ENCODE measurements at places on chromosomes 4 and X. TPM values are rescaled to one million over a fixed set of nuclear protein-coding genes. Genes with fewer than 3 reads are reported as not detected.

GRCh38 chr4:113311047-113311446 lies 261.6 kb downstream of the ANK2 start:
- DNase-seq: no peak

- DNase-seq: peak; percentile 85
Measured at GRCh38 chrX:136525738-136526606, 6.0 kb upstream of the VGLL1 start.

DNA sequence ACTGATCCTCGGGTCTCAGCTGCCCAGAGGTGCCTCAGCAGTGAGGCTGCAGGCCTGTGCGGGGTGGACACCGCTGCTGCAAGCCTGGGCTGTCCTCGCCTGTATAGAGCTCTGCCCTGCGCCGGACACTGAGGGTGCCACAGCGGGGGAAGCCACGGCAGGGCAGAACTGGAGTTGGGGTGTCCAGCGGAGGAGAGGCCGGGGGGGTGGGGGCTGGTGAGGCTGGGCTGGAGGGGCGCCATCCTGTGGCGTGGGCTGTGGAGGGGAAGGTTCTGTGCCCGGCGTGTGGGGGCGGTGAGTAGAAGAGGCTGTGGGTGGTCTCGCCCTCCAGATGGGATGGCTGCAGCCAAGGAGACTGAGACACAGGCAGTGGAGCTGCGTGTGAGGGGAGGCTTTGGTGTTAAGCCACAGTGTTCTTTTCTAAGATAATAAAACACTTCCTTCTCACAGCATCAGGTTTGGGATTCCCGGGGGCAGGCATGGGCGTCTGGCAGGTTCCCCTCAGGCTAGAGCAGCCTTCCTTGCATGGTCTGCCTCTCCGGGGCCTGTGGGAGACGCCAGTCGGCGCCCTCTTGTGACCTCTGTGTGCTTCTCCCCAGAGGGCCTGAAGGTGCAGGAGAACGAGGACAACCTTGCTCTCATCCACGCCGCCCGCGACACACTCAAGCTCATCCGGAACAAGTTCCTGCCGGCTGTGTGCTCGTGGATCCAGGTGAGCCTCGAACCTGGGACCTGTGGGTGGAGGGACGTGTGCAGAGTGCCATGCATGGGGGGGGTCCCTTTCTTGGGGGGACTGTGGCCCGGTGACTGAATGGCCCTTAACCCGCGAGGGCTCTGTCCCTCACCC lies 7.4 kb downstream of the UVSSA start:
- DNase-seq: no peak

- DNase-seq: no peak
Measured at GRCh38 chr4:3253808-3254207, 4.8 kb downstream of the MSANTD1 start.

Gene F9
- polyA plus RNA-seq: not detected
